NCI-H2171 treated with DMSO at 0.1 percent for 48 hours (cell line): ENCODE measurements at places on chromosomes 1 and 21.

DNA sequence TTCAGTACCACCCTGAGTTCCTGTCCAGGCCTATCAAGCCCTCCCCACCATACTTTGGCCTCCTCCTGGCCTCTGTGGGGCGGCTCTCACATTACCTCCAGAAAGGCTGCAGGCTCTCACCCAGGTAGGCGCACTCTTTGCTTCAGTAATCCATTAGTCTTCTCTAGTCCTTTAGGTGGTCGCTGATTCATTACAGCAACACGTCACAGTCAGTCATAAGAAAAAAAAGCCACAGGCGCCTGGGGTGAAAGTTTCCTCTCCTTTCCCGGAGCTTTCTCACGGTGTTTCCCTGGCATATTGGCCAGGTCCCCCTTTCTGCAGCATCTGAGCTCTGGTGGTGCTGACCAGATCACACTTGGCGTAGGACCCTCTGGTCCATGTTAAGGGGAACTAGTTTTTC lies 12.1 kb downstream of the SLFNL1 start:
- no peak for DNase-seq

- no peak for DNase-seq
Observed at GRCh38 chr1:97196825-97197516, 475.4 kb downstream of the PTBP2 start.

- DNase-seq: no peak
Observed at GRCh38 chr1:56376188-56376984, 203.0 kb downstream of the PLPP3 start.

GRCh38 chr1:51669816-51670215 lies 52.9 kb downstream of the OSBPL9 start:
- DNase-seq: peak; percentile 45

- DNase-seq: no peak
Observed at GRCh38 chr1:101371259-101371658, 134.4 kb downstream of the S1PR1 start.

GRCh38 chr1:8763888-8764287 lies 53.6 kb downstream of the RERE start:
- DNase-seq: peak; percentile 13

- DNase-seq: no peak
Observed at GRCh38 chr1:84269306-84269705, 32.2 kb upstream of the SAMD13 start.

DNA sequence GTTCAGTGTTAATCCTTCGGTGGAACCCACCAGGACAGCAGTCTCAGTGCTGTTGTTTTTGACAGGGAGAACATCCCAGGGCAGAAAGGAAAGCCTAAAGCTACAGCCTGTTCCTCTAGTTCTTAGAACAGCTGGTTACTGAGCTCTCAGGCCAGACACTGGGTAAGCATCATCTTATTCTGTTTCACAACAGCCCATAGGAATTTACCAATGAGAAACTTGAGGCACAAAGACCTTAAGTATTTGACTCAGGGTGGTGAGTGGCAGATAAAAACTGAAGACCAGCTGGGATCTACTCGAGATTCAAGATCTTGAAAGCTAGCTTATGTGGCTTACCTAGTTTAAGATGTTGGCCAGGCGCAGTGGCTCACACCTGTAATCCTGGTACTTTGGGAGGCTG lies 9.4 kb upstream of the NEK2 start:
- peak; percentile 36 for DNase-seq

DNA sequence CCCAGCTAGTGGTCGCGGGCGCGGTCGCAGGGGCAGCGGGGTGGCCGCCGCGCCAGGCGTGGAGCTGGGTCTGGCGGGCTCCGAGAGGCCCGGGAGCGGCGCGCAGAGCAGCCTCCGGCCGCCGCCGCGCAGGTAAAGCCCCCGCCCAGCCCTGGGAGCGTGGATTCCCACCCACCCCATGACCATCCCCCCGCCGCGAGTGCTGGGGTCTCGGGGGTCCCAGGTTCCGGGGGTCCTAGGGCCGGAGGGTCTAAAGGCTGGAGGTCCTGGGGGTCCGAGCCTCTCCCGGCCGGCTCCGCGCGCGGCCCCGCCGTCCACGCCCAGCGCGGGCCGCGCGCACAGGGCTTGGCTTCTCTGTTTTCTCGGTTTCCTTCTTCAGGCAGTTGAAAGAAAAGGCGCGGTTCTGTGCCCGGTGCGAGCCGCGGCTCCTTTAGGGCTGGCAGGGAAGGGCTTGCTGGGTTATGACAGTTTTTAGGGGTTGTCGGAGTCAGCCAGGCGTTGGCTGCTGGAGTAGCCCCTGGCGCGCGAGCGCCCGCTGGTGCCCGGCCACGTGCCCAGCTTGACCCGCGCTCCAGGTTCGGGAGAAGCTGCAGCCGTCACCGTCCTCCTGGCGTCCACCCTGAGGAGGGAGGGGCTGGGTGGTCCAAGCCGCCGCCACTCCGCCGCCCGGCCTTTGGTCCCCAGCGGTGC lies 359 bp downstream of the LRRC3 start:
- peak; percentile 15 for DNase-seq
